ENCODE measurements at places on chromosomes 2 and 18. TPM values are rescaled to one million over a fixed set of nuclear protein-coding genes. Genes with fewer than 3 reads are reported as not detected.
A peak's percentile ranks its signal among the peaks of the same experiment; 100 is the strongest.

- DNase-seq, result no peak
These were observed 42.4 kb upstream of the KDM3A start for GRCh38 chr2:86398500-86399474.

DNA sequence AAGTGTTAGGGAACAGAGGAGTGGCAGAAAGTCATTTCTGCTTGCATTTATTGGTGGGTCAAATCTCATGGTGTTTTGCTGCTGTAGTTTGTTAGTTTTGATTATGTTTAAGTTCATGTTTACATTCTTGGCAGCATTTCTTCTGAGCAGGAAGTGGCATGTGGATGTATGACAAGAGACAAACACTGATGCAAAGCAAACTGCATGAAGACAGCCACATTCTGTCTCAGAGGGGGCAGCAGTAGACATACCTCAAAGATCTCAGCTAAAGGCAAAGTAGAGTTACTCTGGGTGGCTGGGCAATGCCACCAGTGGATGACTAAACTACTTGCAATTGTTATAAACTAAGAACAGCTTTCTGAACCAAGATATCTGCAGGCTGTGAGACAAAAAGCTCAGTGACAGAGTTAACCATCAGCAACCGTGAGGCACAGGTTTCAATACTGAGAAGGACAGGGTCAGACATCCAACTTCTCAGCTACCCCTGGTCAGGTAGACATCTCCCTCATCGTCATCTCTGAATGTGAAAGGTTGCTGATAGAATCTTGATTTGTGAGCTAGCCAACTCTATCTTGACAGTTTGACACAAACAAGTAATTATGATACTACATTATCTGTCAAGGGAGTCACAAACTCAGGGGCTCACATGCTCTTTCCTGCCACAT, 16.4 kb downstream of the GALNT3 start:
- DNase-seq, result no peak

DNA sequence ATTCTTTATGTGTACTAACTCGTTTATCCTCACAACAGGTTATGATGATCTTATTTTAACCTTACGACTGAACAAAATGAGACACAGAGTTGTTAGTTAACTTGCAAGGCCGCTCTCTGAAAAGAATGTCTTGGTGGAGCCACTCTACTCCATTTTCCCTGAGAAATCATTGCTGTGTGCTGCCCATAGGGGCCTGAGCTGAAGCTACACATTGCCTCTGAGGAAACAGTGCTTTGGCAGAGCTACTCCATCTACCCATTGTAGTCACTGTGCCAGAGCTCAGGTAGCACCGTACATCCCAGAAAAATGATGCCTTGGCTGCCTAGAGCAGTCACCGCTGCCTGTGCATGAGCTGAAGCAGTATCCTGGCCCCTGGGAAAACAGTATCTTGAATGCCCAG, 61.6 kb downstream of the GULP1 start:
- DNase-seq, result no peak

GRCh38 chr2:222842491-222843174, 18.2 kb upstream of the ACSL3 start:
- DNase-seq, result no peak

- DNase-seq, result no peak
These were observed 767.4 kb downstream of the MBD2 start for GRCh38 chr18:53457068-53457467.

- DNase-seq, result no peak
These were observed 93.5 kb downstream of the VWA3B start for GRCh38 chr2:98180456-98180855.

DNA sequence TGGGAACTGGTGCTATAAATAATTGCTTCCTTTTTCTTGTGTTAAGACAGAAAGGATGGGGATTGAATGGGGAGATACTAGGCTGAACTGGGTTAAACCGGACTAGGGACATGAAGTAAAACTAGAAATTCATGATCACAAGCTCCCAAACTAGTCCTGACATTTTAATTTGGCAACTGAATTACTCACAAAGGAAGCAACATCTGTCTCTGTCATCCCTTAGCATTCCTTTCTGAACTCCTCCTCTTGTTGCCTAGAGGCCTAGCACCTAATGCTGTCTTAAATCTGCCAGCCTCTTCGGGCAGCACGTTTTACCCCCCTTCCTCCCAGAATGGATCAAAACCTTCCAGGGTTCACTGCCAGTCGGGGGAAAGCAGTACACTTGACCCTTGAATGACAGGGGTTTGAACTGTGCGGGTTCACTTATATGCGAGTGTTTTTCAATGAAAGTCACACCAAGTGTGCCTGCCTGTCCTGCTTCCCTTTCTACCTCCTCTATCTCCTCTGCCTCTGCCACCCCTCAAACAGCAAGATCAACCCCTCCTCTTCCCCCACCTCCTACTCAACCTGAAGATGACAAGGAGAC, 8.2 kb downstream of the KCTD1 start:
- peak; percentile 63 for DNase-seq

- DNase-seq, result no peak
These were observed 111.9 kb downstream of the HAUS1 start for GRCh38 chr18:46215902-46216723.

Gene IAH1
- 130 TPM for total RNA-seq

Gene HRH4
- not detected for total RNA-seq

- no peak for DNase-seq
These were observed 12.6 kb upstream of the ATRAID start for GRCh38 chr2:27199241-27199640.

Gene MPP4
- 24.3 TPM for total RNA-seq

Gene TUBA3E
- total RNA-seq, result not detected

Gene LRATD1
- 0.12 TPM for total RNA-seq

DNA sequence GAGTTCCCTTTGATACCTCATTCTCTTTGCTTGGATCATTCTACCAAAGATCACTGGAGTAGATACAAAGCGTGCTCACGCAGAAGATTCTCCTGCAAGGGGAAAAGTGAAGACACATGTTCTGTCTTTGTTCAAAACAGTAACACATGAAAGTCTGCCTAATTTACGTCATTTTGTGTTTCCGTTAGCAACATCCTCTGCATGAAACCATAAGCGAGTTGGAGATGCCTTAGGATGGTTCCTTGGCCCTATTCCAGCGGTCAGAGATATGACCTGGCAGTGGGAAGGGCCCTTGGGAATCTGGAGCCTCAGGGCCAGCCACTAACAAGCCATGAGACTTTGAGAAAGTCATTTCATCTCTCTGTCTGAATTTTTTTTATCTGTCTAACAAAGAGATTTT, 180.9 kb upstream of the TWIST2 start:
- peak; percentile 95 for DNase-seq

Gene POMC
- total RNA-seq, result 9.0 TPM

Gene SLC9A4
- not detected for total RNA-seq

Gene TEKT4
- not detected for total RNA-seq

DNA sequence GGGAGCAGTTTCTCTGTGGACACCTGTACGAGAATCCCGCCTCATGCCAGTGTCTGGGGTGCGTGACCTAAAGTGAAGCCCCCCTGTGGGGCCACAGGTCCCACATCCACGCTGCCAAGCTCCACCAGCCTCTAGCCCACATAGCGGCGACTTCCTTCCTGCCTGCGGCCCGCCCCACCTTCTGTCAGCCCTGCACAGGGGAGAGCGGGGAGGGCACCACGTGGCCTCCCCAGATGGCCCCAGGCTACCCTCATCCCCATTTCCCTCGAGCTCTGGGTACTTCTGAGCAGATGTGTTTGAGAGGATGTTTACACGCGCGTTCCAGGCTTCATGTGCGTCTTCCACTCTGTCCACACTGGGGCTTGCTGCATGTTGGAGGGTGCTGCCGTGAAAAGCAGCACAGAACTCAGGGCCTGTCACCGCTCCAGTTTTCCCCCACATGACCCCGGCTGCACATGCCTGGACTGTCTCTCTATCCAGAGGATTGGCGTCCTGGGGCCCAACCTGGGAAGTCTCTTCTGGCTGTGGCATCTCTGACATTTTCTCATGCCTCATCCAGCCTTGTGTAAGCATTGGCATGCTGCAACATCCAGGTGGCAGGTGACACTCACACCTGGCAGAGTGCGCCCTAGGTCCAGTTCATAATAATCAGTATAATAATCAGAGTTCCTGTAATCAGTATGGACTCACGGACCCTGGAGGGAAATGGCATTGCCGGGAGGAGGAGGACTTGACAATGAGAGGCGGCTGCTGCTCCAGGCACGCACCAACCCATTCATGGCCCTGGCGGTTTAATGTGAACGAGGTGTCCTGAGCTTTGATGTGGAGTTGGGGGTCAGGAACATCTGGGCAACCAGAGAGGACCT, 146.3 kb upstream of the TWIST2 start:
- DNase-seq, result no peak

GRCh38 chr2:59630789-59631188, 922.7 kb downstream of the BCL11A start:
- no peak for DNase-seq

Gene IGFBP2
- total RNA-seq, result 3.5 TPM

DNA sequence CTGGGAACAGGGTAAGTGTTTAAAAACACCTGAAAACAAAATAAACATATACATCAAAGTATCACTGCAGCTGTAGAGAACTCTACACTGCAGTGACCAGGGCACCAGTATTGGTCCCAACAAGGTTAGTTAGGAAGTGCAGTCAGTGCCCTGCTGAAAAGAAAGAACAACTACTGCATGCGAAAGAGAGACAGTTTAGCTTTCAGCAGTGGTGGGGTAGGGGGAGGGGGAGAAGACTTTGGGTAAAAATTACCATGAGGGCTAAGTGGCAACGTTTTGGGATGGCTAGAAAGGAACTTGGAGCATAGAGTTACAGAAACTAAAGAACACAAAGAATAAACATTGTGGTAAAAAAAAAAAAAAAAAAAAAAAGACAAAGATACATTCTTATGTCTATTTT, 112.1 kb downstream of the UPP2 start:
- no peak for DNase-seq

GRCh38 chr18:75809926-75810255, 382.4 kb upstream of the SMIM21 start:
- DNase-seq, result no peak

Gene AGXT
- 0.10 TPM for total RNA-seq

Gene MARCHF4
- 0.48 TPM for total RNA-seq

- no peak for DNase-seq
These were observed 334.3 kb downstream of the CLIP4 start for GRCh38 chr2:29449499-29449898.

Gene CAD
- 32.7 TPM for total RNA-seq

Gene ANO7
- total RNA-seq, result 0.72 TPM

Gene CFC1
- total RNA-seq, result not detected

DNA sequence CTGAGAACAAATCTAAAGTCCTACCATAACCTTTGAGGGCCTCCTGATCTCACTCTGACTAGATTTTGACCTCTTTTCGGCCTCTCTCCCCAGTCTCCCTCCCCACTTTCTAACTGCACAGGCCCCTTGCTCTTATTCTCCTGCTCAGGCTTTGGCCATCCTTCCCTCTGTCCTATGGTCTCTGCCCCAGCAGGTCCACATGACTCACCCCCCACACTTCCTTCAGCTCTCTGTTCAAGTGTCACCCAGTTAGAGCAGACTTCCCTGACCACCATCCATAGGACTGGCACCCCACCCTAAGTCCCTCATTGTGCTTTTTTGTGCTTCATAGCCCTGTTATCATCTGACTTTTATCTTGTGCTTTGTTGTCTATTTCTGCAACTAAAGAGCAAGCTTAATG, 41.2 kb upstream of the NT5C1B start:
- DNase-seq, result no peak

All from RPMI7951 (cell line).